Left forelimb (tissue), 1 donor: ENCODE measurements at places on chromosomes 4 and X.

- no peak for DNase-seq
Measured at GRCh38 chr4:3291969-3292570, 751 bp upstream of the RGS12 start.

GRCh38 chr4:125951261-125951887, 636.6 kb downstream of the FAT4 start:
- no peak for DNase-seq

DNA sequence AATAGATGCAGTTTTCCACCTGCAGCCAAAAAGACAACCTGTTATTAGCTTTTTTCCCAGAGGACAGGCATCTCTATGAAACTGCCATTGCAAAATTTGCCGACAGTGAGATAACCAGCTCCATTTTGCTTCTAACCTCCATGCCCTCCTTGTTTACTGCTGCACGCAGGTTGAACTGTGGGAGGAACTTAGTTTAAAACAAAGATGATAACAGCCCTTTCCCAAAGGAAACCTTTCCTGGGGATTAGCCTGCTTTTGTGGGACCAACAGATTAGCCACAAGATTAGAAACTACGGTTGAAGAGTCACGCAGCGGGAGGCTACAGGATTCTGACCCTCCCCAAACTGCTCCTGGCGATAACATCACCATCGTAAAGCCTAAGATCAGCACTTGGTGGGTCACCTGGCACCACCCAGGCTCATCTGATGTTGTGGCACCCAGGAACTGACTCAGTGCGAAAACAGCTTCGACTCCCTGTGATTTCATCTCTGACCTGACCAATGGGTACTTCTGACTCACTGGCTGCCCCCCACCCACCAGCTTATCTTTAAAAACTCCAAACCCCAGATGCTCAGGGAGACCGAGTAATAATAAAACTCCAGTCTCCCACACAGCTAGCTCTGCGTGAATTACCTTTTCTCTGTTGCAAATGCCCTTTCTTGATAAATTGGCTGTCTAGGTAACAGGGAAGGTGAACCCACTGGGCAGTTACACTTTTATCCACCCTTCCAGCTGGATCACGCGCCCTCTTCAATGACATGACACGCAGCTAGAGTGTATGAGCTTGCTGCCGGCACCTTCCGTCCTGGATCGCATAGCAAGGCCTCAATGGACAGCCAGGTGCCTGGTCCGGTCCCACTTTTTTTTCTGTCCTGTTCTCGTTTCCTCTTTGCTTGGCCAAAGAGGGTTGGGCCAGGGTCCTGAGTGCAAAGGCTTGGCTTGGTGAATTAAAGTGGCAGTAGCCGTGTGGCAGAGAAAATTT, 27.2 kb downstream of the NOP14 start:
- peak; percentile 47 for DNase-seq

DNA sequence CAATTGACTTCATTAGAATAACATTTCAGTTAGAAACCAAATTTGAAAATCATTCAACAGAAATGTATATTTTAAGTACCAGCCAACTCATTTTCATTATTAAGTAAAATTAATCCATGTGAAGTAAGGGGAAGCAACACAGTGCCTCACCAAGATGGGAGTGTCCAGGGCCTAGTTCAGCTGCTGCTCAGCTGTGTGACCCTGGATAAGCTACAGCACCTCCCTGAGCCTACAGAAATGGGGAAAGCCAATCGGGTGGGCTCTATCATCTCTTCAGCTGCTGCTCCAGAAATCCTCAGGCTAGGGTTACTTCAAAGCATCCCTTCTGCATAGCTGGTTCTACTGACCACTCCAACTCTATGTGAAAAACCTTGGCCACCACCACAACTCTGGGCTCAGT, 18.7 kb downstream of the DCHS2 start:
- no peak for DNase-seq

DNA sequence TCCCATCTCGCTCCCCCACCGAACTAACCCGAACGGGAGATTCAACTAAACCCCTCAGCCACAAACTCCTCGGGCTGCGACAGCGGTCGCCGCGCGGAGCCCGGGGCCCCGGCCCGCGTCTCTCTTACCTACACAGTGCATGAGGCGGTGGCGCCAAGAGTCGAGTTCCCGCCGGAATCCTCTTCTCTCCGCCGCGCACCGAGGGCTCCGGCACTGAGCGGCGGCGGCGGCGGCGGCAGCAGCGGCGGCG, 160 bp downstream of the LCORL start:
- no peak for DNase-seq
